K562 (cell line): ENCODE measurements at places on chromosomes 4 and X. TPM values are rescaled to one million over a fixed set of nuclear protein-coding genes. Genes with fewer than 3 reads are reported as not detected.

DNA sequence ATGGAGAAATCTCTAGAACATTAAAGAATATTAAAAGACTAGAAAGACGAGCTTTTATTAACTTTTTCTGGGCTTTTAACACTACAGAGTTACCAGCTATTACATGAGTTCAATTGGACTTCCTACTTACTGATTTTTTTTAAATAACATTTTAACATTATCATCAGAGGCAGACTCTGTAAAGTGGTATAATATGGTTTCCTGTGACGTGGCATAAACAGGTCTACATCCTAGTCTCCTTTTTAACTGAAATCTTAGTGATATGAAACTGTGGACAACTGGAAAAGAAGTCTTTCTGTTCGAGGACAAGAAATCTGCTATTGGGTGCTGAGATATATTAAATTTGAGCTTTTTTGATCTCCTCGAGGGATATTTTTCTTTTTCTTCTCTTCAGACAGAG, 48.7 kb upstream of the ABCG2 start:
- no peaks in the 10 kb centered on the region for H3K4me1 ChIP-seq
- H3K27me3 ChIP-seq: peaks cover 4% of the 10 kb centered on the region
- DNase-seq: no peak

GRCh38 chr4:15776871-15777648, 1.1 kb upstream of the CD38 start:
- no peak overlapping the region for H3K4me3 ChIP-seq
- H3K36me3 ChIP-seq: no peaks in the 10 kb centered on the region
- peaks cover 8% of the 10 kb centered on the region for H3K4me1 ChIP-seq
- DNase-seq: no peak
- peaks cover 24% of the 10 kb centered on the region; the same call in 1 of the 3 replicates for H3K27me3 ChIP-seq

DNA sequence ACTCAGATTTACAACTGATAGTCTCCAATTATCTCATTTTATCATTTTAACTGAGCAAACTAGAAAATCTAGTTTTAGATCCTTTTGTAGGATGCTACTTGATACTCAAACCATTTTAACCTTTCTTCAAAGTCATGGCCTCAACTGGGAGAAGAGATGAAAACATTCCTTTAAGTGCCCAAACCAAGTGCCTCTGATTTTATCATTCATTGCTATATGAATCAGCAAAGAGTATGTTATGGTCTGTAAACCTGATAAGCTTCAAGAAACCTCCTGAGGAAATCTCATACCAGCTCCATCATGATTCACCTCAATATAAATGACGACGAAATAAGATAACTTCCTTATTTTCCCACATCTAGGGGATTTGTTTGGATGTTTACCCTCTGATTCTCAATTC, 119.9 kb downstream of the FAM13A start:
- H3K27me3 ChIP-seq: no peaks in the 10 kb centered on the region
- no peak overlapping the region for H3K4me3 ChIP-seq
- H3K27ac ChIP-seq: no peak overlapping the region
- peaks cover 5% of the 10 kb centered on the region; the same call in 2 of the 3 replicates for H3K36me3 ChIP-seq

GRCh38 chrX:10167573-10167972, 10.8 kb downstream of the CLCN4 start:
- no peaks in the 10 kb centered on the region for H3K36me3 ChIP-seq
- H3K4me3 ChIP-seq: no peak overlapping the region
- no peak overlapping the region for H3K27ac ChIP-seq
- no peaks in the 10 kb centered on the region for H3K27me3 ChIP-seq

- no peak overlapping the region for H3K4me3 ChIP-seq
- no peak for DNase-seq
- H3K27me3 ChIP-seq: no peaks in the 10 kb centered on the region
- H3K4me1 ChIP-seq: no peaks in the 10 kb centered on the region
Measured at GRCh38 chr4:92445127-92445526, 141.4 kb downstream of the GRID2 start.

GRCh38 chrX:9788911-9789310, 2.7 kb downstream of the SHROOM2 start:
- H3K27ac ChIP-seq: no peak overlapping the region
- DNase-seq: no peak
- H3K36me3 ChIP-seq: no peaks in the 10 kb centered on the region
- no peaks in the 10 kb centered on the region; the same call in 2 of the 3 replicates for H3K27me3 ChIP-seq

- no peak overlapping the region for H3K4me3 ChIP-seq
- H3K27me3 ChIP-seq: no peaks in the 10 kb centered on the region
- no peak overlapping the region for H3K27ac ChIP-seq
- no peaks in the 10 kb centered on the region for H3K4me1 ChIP-seq
- no peaks in the 10 kb centered on the region for H3K36me3 ChIP-seq
Measured at GRCh38 chrX:67601771-67602170, 58.0 kb downstream of the AR start.

- H3K4me3 ChIP-seq: no peak overlapping the region
- H3K27me3 ChIP-seq: no peaks in the 10 kb centered on the region
- H3K4me1 ChIP-seq: no peaks in the 10 kb centered on the region
- DNase-seq: no peak
- H3K36me3 ChIP-seq: no peaks in the 10 kb centered on the region
- no peak overlapping the region for H3K27ac ChIP-seq
Measured at GRCh38 chrX:57587062-57587461, 4.7 kb upstream of the ZXDB start.

DNA sequence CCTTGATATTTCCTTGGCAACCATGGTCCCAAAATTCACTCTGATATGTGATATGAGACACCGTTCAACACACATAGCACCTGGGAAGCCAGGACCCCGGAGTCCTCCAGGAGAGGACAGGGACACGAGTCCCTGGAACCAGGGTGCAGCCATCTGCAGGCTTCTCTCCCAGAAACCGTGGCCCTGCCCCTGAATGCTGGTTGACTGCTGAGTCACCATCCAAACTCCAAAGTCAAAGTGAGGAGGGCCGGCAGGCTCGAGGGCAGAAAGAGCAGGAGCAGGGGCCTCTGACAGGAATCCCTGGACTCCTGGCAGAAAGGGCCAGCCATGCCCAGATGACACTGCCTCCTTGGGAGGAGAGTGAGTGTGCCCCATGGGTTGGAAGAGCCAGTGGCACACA, 6.9 kb upstream of the PNMA6A start:
- DNase-seq: peak; percentile 23
- H3K4me1 ChIP-seq: peaks cover 18% of the 10 kb centered on the region
- no peaks in the 10 kb centered on the region for H3K36me3 ChIP-seq
- no peaks in the 10 kb centered on the region for H3K27me3 ChIP-seq

DNA sequence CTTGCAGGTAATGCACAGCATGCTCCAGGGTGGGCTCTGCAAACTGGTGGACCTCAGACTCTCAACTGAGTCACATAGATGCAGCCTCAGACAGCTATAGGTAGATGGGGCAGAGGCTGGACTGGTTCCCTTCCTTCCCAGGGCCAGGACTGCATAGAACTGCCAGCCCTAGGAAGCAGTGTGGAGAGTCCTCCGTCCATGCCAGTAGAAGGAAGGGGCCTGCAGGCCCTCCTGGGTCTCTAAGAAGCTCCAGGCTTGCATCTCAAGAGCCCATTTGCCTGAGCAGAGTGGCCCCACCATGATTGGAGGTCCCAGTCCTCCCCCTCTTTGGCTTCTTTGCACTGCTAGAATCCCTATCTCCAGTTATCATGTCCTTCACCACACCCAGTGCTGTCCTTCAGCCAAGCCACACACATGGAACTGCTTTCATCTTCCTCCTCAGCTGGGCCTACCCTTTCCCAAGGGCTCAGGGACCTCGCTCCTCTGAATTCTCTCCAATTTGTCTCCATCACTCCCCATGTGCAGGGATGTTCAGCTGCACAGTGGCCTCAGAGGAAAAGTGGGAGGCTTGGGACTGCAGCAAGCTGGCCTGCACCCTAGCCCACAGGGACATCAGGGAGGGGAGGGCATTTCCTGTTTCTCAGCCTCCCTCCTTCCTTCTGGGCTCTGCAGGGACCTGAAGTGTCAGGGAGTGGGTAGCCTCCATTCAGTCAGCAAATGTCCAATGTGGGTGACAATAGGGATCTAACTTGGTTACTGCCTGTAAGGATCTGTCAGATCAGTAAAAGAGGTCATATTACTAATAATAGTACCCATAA, 146.0 kb downstream of the PJA1 start:
- no peaks in the 10 kb centered on the region for H3K4me1 ChIP-seq
- H3K27ac ChIP-seq: no peak overlapping the region
- no peak for DNase-seq
- no peaks in the 10 kb centered on the region for H3K36me3 ChIP-seq
- H3K27me3 ChIP-seq: no peaks in the 10 kb centered on the region
- no peak overlapping the region for H3K4me3 ChIP-seq

GRCh38 chr4:57575426-57575825, 465.2 kb upstream of the IGFBP7 start:
- H3K27me3 ChIP-seq: no peaks in the 10 kb centered on the region
- no peak overlapping the region for H3K27ac ChIP-seq
- no peak overlapping the region for H3K4me3 ChIP-seq
- H3K4me1 ChIP-seq: no peaks in the 10 kb centered on the region
- DNase-seq: no peak

DNA sequence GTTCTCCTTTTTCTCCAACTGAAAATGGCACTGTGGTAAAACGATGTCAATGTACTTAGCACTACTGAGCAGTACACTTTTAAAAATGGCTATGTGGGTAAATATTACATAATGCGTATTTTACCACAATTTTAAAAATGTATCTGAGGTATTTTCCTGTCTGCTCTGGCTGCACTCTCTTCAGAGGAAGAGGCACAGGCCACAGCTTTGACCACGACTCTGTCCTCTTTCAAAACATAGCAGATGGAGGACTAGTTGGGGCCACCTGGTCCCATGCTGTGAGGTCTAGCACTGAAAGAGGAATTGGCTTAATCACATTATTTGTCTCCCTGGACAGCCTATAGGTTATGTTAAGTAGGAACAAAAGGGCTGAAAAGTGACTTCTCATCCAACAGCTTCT, 5.2 kb downstream of the KCNE5 start:
- no peaks in the 10 kb centered on the region for H3K4me1 ChIP-seq
- H3K27me3 ChIP-seq: no peaks in the 10 kb centered on the region
- H3K27ac ChIP-seq: no peak overlapping the region
- H3K36me3 ChIP-seq: no peaks in the 10 kb centered on the region

DNA sequence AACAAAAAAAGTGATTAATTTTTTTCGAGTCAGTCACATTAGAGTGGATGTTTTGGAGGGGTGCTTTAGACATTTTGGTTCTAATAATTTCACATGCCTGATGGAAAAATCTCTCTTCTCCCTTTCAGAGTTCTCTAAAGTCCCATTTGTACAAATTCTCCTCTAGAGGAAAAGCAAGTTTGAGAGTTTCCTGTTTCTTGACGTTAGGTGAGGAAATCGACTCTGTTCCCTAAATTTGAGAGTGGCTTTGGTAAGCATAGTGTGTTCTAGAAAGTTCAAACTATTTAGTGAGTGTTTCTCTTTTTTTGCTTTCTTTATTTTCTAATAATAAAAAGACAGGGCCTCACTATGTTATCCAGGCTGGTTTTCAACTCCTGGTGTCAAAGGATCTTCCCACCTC, 1.6 kb upstream of the ATP6AP2 start:
- no peak overlapping the region for H3K4me3 ChIP-seq
- no peaks in the 10 kb centered on the region for H3K36me3 ChIP-seq
- peaks cover 14% of the 10 kb centered on the region; the same call in 2 of the 3 replicates for H3K4me1 ChIP-seq
- H3K27me3 ChIP-seq: no peaks in the 10 kb centered on the region
- no peak overlapping the region for H3K27ac ChIP-seq

DNA sequence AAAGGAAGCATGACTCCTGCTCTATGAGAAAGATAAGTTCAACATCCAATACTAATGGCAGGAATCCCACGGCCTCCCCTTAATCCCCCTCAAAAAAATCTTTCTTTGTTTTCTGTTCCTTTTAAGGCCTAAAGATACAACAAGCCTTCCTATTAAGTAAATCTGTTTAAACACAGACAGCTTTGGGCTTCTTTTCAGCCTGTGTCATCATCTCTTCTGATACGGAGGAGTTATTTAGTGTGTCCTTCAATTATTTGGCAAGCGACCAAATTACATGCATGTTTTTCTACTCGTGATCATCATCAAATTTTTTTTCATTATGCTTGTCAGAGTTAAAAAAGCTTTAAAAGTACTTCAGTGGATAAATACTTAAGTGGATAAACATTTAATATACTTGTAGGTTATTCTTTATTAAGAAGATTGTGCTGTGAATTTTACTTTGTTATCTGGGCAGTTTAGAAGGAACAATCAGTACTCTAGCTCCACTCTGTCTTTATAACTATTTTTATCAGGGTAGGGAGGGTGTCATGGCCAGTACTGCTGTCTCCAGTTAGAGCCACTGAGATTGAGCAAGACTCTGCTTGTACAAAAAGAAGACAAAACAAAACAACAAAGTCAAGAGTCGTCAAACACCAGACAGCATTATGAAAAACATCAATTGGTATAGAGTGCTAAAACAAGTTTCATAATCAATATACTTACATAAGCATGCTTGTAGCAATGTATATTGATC, 210.7 kb downstream of the PRR32 start:
- DNase-seq: no peak
- H3K27ac ChIP-seq: no peak overlapping the region
- H3K27me3 ChIP-seq: no peaks in the 10 kb centered on the region
- no peaks in the 10 kb centered on the region for H3K36me3 ChIP-seq
- no peaks in the 10 kb centered on the region for H3K4me1 ChIP-seq

DNA sequence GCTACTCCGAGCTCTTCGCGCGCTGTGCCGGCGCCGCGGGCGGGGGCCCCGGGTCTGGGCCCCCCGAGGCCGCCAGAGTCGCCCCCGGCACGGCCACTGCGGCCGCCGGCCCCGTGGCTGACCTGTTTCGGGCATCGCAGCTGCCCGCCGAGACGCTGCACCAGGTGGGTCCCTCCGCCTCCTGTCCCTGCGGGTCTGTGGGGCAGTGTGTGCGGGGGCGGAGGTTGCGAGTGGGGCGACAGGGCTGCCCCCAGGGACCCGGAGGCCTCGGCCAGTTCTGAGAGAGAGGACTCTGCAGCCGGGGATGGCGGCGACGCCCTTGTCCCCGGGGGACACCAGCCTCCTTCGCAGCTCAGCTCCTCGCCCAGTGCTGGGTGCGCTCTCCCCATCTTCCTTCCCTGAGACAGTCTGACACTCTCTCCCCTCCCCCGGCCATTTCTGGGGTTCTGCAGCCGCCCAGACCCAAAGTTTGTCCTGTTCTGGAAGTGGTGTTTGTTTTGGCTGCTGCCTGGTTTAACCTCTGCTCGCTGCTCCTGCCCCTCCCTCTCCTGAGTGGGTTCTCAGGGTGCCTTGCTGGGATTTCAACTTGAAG, 609 bp downstream of the REPS2 start:
- no peak overlapping the region for H3K27ac ChIP-seq
- H3K4me3 ChIP-seq: peak overlapping the region; percentile 43
- no peaks in the 10 kb centered on the region for H3K36me3 ChIP-seq
- peaks cover 11% of the 10 kb centered on the region for H3K27me3 ChIP-seq
- H3K4me1 ChIP-seq: peaks cover 3% of the 10 kb centered on the region; the same call in 1 of the 3 replicates

DNA sequence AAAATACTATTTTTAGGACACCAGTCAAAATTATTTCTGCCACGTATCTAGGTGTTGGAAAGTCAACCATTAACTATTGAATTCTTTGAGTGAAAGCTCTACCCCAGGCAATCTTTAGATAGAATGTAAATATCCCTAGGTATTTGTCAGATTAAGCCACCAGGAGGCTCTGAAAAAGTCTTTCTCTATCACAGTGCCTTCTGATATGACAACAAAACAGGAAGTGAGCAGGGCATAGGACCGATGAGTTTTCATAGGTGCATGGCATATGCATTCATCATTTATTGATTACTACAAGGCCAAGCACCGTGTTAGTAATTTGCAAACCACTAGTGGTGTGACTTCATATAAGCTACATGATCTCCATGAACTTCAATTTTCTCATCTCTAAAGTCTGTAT, 333.6 kb upstream of the F9 start:
- H3K4me1 ChIP-seq: peaks cover 12% of the 10 kb centered on the region
- H3K36me3 ChIP-seq: peaks cover 13% of the 10 kb centered on the region
- no peak for DNase-seq
- H3K4me3 ChIP-seq: no peak overlapping the region
- no peaks in the 10 kb centered on the region for H3K27me3 ChIP-seq

The SASH3 gene
- 0.34 and 0.35 TPM in 2 replicates for total RNA-seq

The ASMT gene
- not detected in 2 replicates for total RNA-seq

The WWC2 gene
- 36.8 and 39.4 TPM in 2 replicates for total RNA-seq

The C4orf33 gene
- 16.7 and 18.1 TPM in 2 replicates for total RNA-seq
